ENCODE measurements at places on chromosomes 1 and 21.

DNA sequence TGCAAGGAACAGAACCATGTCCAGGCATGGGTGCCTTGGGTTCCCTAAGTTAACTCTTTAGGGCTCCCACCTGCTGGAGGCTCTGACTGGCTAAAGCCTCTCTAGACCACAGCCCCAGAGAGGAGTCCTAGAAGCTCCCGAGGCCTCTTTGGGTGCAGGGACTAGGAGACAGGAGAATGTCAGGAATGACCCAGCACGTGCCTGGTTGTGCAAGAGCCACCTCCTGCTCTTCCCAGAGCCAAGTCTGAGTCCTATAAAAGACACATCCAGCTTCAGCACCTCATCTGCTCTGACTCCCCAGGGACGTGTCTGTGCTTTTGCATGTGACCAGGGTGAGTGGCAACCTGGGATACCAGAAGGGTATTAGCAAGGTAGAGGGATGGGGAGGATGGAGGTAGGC lies at the start of gene LCE2D:
LCE2D (plus strand) TSS at position 283 of the 400 bp plus-strand sequence. CDS start 726 bp downstream, outside the sequence.
- no peak for DNase-seq

DNA sequence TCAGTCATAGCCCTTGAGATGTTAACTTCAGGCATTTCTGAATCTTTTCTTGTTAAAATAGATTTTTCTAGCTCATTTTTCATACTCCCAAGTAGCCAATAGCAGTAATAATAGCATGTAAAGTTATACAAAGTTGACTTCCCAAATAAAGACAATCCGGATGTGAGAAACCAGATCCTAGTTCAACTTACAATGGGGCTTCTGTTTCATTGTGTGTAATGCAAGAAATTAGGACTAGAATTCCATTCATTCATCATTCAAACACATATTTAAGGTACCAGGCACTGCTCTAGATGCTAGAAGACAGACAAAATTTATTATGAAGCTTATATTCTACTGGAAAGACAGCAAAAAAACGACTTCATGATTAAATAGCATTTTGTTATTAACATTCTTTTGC lies 240.3 kb downstream of the OLFM3 start:
- no peak for DNase-seq

DNA sequence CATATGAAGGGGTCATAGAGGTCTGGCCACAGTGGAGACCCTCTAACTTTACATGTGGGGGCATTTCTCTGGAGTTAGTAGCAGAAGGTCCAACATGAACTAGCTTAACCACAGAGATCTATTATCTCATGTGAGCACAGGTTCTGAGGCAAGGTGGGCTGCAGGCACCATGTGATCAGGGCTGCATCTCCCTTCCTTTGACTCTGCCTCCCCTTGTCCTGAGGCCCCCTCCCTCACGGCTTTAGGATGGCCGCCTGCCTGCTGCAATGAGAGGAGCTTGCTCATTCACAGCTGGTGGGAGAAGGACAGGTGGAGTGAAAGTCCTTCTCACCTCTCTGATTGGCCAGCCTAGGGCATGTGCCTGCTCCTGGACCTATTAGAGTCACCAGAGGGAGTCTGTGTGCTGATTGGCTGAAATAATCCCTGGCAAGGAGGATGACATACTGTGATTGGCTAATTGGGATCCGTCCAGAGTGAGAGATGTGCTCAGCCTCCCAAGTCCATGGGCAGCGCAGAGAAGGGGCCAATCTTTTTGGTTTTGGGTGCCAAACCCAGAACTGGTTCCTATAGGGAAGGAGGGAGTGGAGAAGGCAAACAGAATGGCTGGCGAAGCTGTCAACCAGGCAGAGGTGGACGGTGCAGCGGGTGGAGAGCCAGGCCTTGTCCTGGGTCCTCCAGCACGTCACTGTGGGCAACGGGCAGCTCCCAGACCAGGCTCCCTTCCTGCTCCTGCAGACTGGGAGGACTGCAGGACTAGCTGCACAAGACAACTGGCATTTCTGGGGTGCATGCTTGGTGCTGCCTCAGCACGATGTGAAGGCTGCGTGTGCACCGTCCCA lies 39.4 kb upstream of the C1orf174 start:
- DNase-seq: no peak

DNA sequence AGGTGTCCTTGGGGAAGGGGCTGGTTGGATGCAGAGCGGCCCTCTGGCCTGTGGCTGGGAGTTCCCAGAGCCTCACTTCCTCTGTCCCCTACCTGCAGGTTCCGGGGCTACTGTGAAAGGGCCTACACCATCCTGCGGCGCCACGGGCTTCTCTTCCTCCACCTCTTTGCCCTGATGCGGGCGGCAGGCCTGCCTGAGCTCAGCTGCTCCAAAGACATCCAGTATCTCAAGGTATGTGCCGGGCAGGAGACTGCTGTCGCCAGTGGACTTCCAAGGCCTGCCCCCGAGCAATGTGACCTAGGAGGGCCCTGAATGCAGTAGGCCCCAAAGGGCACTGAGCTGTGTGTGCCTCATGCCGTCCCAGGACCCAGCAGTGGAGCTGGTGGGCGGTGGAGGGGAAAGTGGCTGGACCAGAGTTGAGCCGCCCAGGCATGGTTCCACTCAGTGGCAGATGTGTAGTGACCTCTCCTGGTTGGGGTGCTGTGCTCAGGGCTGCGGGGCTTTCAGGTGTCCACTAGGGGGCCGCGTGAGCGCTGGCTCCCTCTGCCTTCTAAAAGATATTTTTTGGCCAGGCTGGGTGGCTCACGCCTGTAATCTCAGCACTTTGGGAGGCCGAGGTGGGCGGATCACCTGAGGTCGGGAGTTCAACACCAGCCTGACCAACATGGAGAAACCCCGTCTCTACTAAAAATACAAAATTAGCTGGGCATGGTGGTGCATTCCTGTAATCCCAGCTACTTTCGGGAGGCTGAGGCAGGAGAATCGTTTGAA lies 73.4 kb downstream of the PIK3CD start:
- DNase-seq: peak; percentile 58

- DNase-seq: no peak
Measured at GRCh38 chr1:234844479-234845031, 234.6 kb upstream of the IRF2BP2 start.

GRCh38 chr1:30513396-30514136 lies 209.8 kb downstream of the MATN1 start:
- no peak for DNase-seq

- DNase-seq: no peak
Measured at GRCh38 chr1:80657044-80657643, 1143.6 kb upstream of the ADGRL2 start.

GRCh38 chr1:162067466-162067865 lies 2.0 kb upstream of the NOS1AP start:
- DNase-seq: no peak

GRCh38 chr1:42936309-42937078 lies 22.2 kb downstream of the SLC2A1 start:
- peak; percentile 7 for DNase-seq

DNA sequence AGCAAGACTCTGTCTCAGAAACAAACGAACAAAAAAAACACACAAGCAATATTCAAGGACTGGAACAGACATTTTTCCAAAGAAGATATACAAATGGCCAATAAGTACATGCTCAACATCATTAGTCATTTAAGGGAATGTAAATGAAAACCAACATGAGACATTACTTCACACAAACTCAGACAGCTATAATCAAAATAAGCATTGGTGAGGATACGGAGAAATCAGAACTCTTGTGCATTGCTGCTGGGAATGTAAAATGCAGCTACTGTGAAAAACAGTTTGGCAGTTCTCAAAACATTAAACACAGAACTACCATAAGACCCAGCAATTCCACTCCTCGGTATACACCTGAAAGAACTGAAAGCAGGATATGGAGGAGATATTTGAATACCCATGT lies 15.4 kb downstream of the NOL9 start:
- DNase-seq: no peak

DNA sequence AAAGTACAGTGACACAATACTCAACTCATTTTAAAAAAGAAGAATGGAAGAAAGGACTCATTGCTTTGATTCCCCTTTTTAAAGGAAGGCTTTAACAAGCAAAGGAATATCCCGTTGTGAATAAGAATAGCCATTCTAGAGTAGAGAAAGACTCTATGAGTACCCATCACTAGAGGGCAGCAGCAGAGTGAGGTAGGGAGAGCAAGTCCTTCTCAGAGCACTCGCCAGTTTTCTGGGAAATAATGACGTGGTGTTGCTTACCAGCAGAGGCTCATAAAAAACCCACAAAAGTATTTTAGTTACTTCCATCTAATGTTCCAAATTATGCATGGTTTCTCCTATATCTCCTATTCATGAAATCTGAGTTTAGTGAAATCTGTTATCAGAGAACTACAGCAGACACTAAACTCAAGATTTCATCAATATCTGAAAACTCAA lies 74.6 kb downstream of the USP24 start:
- DNase-seq: peak; percentile 39

- no peak for DNase-seq
Measured at GRCh38 chr1:39441797-39442196, 49.6 kb upstream of the BMP8A start.

- DNase-seq: no peak
Measured at GRCh38 chr1:224065455-224065854, 48.5 kb upstream of the FBXO28 start.

GRCh38 chr1:41239988-41240610 lies 2.0 kb downstream of the SCMH1 start:
- no peak for DNase-seq

DNA sequence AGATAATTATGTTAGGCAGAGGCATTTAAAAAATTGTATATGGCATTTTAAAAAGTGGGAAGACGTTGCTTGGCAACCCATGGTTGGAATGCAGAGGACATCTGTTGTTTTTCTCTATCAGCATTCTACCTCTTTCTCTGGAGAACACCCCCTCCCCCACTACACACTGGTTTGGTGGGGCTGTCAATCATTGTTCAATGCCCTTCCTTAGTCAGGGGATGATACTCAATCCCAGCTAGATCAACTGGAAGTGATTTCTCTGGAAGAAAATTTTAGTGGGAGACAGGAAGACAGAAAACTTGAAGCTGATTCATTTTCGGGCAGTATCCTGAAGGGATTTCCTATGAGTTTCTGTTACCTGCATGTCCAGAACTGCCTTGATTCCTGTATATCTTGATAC lies 35.7 kb upstream of the CAP1 start:
- DNase-seq: no peak

GRCh38 chr1:19323987-19324664 lies 12.0 kb downstream of the SLC66A1 start:
- no peak for DNase-seq

DNA sequence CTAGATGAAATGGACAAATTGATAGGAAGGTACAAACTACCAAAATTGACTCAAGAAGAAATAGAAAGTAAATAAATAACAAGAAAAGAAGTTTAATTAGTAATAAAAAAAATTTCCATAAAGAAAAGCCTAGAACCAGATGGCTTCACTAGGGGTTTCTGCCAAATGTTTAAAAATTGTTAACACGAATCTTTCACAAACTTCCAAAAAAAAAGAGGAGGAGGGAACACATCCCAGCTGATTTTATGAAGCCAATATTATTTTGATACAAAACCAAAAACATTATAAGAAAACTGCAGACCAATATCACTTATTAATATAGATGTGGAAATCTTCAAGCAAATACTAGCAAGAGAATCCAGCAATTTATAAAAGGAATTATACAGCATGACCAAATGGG lies 89.5 kb downstream of the COLGALT2 start:
- DNase-seq: no peak

GRCh38 chr21:34528131-34528561 lies 16.1 kb upstream of the KCNE1 start:
- DNase-seq: no peak

GRCh38 chr1:45101947-45102346 lies 89.9 kb downstream of the UROD start:
- no peak for DNase-seq

- DNase-seq: peak; percentile 26
Measured at GRCh38 chr1:22142315-22143064, 407 bp downstream of the WNT4 start.

GRCh38 chr1:145978854-145979745 lies 14.6 kb downstream of the POLR3GL start:
- peak; percentile 91 for DNase-seq
